ENCODE measurements at places on chromosomes 4 and X.

- no peak for DNase-seq
Observed at GRCh38 chr4:72875138-72875537, 194.4 kb downstream of the COX18 start.

DNA sequence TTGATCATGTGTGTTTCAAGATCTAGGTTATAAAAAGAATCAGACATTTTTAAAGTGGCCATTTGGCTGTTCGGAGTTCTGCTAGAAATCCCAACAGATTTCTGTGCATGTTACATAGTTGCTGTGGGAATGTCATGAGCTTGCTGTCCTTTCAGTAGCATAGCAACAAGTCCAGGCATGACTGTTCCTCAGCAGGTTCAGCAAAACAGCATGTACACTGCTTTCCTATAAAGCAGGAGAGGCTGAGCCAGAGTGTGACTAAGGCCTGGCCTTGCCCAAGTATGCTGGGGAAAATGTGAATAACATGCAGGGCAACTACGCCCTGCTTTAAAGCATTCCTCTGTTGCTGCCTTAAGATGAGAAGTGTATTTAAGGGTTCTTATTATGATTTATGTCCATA lies 217.1 kb upstream of the SMIM31 start:
- DNase-seq: peak; percentile 80

- DNase-seq: no peak
Observed at GRCh38 chrX:119583431-119584059, 9.2 kb downstream of the UBE2A start.

- no peak for DNase-seq
Observed at GRCh38 chr4:142631836-142632235, 214.3 kb downstream of the INPP4B start.

DNA sequence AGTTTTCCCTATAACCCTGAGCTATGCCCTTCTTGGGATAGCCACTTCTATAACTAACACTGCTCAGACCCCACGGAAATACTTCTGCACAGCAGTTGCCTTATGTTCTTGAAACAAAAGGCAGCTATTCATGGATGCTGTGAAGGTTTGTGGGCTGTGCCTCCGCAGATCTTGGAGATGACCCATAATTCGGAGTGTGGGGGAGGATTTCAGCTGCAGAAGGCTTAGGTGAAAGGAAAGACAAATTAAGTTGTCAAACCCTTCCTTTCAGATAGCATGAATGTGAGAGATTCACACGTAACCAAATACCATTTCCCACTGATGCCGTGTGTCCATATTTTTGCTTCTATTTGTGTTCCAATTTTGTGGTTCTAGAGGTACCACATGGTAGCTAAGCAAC lies 38.1 kb upstream of the NYX start:
- no peak for DNase-seq

GRCh38 chr4:5734853-5735252 lies 23.9 kb downstream of the EVC start:
- DNase-seq: no peak

- DNase-seq: no peak
Observed at GRCh38 chr4:94724016-94724790, 33.6 kb upstream of the BMPR1B start.

GRCh38 chr4:81485310-81485980 lies 13.7 kb upstream of the RASGEF1B start:
- no peak for DNase-seq

DNA sequence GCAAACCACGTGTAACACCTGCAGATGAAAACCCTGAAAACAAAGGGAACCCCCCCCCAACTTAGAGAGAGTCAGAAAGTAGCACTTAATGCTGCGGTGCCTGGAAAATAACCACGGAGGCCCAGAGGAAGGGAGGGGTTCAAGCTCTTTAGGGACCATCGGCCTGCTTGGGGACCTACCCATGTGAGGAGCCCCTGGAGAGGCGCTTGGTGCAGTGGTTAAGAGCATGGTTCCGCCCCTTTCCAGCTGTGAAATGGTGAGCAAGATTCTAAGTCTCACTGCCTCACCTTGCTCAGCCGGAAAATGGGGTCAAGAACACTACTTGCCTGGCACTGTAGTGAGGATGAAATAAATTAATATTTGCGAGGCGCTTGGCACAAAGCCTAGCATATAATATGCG lies 13.8 kb downstream of the SLC25A5 start:
- no peak for DNase-seq

GRCh38 chr4:46931981-46932380 lies 22.9 kb upstream of the COX7B2 start:
- DNase-seq: peak; percentile 48

DNA sequence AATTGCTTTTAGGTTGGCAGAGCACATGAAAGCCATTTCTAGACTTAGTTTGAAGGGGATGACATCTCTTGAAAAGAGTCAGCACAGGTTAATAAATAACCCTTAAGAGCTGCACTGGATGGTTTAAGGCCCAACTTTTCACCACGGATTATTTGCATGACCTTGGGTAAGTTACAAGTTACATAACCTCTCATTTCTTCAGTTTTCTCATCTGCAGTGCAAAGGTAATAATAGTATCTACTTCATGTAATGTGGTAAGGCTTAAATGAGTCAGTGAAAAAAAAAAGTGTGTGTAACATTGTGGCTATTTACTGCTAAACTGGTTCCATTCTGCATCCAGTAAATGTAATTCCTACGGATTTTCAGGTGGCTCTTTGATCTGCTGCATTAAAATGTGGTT lies 715.8 kb downstream of the CCSER1 start:
- DNase-seq: peak; percentile 32

GRCh38 chrX:134971926-134972325 lies 18.9 kb upstream of the SMIM10 start:
- DNase-seq: no peak

DNA sequence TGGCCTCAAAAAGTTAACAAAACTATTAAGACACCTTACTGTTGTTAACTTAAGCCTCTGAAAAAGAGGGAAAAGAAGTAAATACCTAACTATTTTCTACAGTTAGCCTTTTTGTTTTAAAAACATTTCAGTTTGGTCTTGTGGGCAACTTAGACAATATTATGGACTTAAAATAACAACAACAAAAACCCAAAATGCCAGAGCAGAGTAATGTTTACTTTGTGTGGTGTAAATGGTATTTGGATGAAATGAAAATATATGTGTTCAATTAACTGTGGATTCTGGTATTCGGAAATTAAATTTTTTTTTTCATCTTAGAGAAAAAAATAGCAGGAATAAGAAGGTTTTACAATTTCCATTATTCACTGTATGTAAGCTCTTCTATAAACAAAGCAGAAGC lies 79.6 kb upstream of the NPNT start:
- DNase-seq: no peak

DNA sequence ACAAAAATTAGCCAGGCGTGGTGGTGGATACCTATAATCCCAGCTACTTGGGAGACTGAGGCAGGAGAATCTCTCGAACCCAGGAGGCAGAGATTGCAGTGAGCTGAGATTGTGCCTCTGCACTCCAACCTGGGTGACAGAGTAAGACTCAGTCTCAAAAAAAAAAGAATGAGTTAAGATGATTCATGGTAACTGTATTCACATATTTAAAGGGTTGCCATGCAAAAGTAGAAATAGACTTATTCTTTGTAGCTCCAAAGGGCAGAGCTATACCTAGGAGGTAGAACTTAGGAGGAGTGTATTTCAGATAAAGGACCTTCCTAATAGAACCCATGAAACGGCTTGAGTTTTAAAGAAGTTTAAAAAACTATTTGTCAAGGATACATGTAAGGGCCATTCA lies 104.3 kb upstream of the IL13RA1 start:
- no peak for DNase-seq

GRCh38 chr4:56164907-56165306 lies 216.2 kb downstream of the CEP135 start:
- DNase-seq: no peak

DNA sequence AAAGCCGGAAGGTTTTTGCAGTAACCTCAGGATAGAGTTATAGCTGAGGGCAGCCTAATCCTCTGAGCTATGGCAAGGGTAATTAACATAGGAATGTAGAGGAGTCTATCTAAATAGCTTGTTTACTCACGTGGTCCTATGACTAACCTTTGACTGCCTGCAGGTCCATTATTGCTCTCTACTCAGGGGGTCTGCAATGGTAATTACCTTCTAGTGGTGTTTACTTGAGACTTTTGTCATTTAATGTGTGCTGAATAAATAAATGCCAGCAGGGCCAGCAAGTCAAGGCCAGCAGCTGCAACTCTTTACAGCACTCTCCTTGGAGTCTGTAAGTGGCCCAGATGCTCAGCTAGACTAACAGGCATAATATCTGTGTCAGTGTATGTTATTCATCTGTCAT lies 212.7 kb upstream of the FMR1 start:
- DNase-seq: no peak

- peak; percentile 96 for DNase-seq
Observed at GRCh38 chr4:72567821-72568675, 973 bp downstream of the ADAMTS3 start.

GRCh38 chr4:68466185-68466584 lies 18.9 kb downstream of the TMPRSS11E start:
- DNase-seq: peak; percentile 93

DNA sequence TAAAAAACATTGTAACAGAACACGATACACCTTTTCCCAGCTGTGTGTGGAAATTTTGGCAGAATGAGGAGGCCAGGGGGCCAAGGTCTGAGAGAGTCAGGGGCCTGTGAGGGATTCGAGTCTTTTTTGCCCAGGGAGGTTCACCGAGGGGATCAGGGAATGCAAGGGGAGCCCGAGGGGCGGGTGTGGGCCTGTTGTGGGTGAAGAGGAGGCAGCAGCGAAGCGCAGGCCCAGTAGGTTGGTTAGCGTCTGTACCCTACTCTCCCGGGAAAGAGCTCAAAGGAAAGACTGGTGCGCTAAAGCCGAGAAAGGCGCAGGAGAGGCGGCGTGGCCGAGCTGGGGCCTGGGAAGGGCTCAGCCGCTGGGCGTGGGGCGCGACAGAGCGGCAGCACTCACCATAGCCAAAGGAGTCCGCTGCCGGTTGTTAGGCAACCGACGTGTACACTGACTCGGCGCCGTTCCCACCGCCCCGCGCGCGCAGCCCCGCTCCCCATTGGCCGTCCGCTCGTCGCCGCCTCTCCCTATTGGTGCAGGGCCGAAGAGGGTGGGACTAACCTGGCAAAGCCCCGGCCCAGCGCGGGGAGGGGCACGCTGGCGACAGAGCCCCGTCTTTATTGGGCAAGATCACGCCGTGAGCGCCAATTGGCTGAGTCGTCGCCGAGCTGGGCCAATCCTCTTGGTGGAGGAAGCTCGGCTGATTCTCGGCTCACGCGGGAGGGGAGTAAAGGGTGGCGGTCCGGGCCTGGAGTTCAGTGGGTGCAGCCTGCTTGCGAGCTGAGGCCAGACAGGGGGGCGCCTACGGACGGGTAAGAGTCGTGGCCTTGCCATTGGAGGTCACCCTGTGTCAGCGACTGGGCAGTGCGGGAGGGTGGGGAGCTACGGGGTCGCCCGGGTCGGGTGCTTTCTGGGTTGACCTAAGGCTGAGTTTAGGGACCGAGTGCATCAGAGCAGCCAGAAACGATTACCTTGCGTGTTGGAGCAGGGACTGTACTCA lies at the start of the genes CETN2 and NSDHL:
Gene CETN2, minus strand, starts transcription at position 446 of the 994 bp plus-strand sequence. Its CDS starts 47 bp downstream, at position 399.
Gene NSDHL, plus strand, starts transcription at position 752 of the 994 bp plus-strand sequence. CDS start 15,262 bp downstream, outside the sequence.
- peak; percentile 77 for DNase-seq

- no peak for DNase-seq
Observed at GRCh38 chrX:111116666-111117065, 20.7 kb downstream of the PAK3 start.

- DNase-seq: no peak
Observed at GRCh38 chrX:111020283-111020682, 75.7 kb upstream of the PAK3 start.

GRCh38 chrX:130299279-130300009 lies 30.7 kb upstream of the ZNF280C start:
- DNase-seq: no peak

- no peak for DNase-seq
Observed at GRCh38 chr4:122744229-122744628, 11.7 kb downstream of the BBS12 start.

- no peak for DNase-seq
Observed at GRCh38 chrX:136147315-136147901, at the start of gene FHL1. Gene FHL1 (plus strand): TSS chrX:136147533.

GRCh38 chr4:41318839-41319530 lies 62.3 kb downstream of the UCHL1 start:
- DNase-seq: no peak

GRCh38 chrX:91039777-91040176 lies 394.9 kb upstream of the PABPC5 start:
- no peak for DNase-seq

- no peak for DNase-seq
Observed at GRCh38 chrX:54166915-54167314, 16.1 kb downstream of the FAM120C start.

DNA sequence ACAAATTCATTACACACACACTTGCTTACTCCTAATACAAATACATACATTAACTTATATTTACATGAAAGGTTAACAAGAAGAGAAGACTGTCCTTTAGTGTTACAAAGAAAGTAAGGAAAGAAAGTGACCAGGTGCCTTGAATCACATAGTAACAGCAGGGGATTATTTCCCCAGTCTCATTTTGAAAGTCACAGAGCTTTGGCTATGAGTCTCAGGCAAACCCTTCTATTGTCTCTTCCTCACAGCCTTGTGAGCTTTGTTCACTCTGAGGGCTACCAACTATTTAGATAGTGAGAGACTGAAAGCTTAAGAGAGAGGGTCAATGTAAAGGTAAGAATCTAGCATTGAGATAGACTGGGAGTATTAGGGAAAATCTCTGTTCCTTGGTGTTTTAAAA lies 161.6 kb downstream of the NPNT start:
- no peak for DNase-seq

Data from kidney glomerular epithelial cell (primary cell).